Tibial nerve (tissue), 4 donors: ENCODE measurements at places on chromosomes 4 and X. TPM values are rescaled to one million over a fixed set of nuclear protein-coding genes. Genes with fewer than 3 reads are reported as not detected.
A peak's percentile ranks its signal among the peaks of the same experiment; 100 is the strongest.

DNA sequence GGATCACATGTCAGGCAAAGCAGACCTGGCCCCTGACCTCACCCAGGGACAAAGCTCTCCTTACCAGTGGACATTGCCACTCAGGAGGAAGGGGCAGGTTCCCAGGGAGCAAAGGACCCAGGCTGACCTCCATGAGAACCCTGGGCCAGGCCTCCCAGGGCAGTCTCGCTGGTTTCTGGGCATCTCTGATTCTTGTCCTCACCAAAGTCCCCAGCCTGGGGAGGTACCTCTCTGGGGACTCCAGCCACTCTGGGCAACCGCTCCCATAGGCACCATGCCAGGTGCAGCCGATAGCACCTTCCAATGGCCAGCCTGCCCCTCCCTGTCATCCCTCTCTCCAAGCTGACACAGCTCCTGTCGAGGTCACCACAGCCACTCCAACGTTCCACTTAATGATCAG, 7.9 kb downstream of the EVC2 start:
- no peak for DNase-seq

DNA sequence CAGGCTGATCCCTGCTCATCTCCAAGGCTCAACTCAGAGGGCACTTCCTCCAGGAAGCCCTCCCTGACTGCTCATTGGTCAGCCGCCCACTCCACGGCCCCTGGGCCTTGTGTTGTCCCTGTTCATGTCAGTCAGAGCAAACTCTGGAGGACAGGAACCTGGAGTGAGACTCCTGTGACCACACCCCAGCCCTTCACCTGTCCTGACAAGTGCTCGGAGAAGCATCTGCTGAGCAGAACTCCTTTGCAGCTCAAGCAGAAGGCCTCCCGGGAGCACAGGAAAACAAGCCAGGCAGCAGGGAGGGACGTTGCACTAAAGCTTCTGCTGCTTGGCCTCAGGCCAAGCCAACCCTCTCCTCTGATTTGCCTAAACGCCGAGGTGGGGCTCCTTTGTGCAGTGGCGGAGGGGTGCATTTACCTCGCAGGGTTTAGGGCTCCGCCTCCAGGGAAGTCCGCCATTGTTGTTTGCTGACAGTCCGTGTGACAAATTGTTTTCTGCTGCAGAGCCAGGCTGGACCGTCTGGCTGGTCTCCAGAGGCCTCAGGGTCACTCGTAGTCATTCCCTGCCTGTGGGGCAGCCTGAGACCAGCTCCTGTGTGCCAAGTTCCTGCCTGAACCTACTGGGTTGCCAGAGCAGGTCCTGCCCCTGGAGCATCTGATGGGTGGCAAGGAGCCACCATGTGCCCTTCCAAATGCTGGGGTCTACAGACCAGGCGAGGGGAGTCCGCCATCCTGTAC, 61.8 kb downstream of the C4orf50 start:
- DNase-seq, result no peak

DNA sequence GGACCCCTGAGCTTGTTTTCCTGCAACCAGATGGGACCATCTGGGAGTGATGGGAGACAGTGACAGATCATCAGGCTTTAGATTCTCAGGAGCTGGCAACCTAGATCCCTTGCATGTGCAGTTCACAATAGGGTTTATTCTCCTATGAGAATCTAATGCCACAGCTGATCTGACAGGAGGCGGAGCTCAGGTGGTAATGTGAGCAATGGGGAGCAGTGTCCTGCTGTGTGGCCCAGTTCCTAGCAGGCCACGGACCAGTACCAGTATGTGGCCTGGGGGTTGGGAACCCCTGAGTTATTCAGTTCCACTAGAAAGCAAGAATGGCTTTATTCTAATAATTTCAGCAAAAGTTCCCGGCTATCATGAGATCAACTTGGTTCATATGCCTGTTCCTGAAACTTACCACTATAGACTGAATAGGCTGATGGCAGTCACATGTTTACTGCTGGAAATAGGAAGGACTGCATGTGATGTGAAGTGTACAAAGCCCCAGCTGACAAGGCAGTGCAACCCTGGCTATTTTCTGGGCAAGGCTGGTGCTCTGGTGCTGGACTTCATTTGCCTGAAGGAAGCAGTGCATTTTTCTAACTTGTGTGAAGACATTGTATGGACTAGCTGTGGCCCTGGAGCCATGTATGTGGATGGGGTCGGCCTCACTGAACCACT, 107.2 kb downstream of the SPRY1 start:
- DNase-seq, result no peak

- no peak for DNase-seq
Observed at GRCh38 chr4:112515198-112516065, 548 bp downstream of the NEUROG2 start.

DNA sequence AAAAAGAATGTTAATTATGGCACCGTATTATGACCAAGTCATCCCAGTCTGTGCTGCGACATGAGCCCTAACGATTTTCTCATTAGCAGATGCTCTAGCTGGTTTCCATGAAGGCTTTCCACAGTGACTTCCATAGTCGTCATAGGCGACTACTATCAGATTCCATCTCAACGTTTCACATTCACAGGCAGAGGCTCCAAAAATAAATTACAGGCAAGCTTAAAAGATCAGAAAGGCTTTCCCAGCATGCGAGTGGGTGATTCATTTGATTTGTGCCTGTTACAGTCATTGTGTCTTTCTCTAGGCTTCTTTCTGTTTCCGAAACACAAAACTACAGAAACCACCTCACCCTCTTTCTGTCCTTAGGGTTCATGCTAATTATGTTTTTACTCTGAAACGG, 43.2 kb downstream of the PALLD start:
- no peak for DNase-seq

DNA sequence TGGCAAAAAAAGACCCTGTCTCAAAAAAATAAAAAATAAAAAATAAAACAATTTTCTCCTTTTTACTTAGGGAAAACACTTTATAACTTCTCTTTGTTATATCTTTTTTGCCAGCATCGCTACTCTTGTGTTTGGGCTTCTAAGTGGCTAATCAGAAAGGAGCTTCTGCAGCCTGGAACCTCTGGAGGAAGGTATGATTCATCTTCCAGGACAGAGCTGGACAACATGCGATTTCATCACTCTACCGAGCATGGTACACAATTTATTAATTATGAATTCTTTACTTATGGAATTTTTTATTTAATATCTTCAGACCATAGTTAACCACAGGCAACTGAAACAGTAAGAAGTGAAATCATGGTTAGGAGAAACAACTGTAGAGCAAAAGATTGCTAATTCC, 1254.3 kb upstream of the AGA start:
- DNase-seq, result no peak

GRCh38 chr4:90030953-90031352, 96.2 kb upstream of the CCSER1 start:
- no peak for DNase-seq

DNA sequence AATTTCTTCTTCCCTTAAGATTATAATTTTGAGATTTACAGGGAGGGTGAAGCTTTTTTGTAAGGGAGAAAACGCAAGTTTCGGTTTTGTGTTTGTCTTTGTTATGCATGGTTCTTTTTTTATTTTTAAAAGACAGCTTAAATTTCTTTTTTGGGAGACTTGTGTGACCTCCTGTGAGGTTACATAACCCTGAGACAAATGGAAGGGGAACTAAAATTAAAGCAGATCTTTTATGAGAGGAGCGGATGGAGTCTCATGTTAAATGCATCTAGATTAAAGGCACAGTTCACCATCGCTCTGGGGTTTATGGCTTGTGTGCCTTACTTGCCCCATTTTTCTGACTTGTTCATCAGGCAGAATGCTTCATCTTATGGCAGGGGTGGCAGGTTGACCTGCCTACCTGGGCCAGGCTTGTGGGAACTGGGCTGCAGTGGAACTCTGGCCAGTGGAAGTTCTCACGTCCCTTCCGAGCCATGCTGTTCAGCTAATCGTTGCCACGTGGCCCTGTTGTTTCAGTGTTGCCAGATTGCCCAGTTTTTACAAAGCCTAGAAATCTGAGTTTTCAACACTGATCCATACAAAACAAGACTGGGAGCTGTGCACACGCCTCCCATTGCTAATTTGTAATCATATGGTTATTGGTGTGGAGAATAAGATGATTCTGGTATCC, 291.8 kb downstream of the ARHGAP10 start:
- DNase-seq, result no peak

DNA sequence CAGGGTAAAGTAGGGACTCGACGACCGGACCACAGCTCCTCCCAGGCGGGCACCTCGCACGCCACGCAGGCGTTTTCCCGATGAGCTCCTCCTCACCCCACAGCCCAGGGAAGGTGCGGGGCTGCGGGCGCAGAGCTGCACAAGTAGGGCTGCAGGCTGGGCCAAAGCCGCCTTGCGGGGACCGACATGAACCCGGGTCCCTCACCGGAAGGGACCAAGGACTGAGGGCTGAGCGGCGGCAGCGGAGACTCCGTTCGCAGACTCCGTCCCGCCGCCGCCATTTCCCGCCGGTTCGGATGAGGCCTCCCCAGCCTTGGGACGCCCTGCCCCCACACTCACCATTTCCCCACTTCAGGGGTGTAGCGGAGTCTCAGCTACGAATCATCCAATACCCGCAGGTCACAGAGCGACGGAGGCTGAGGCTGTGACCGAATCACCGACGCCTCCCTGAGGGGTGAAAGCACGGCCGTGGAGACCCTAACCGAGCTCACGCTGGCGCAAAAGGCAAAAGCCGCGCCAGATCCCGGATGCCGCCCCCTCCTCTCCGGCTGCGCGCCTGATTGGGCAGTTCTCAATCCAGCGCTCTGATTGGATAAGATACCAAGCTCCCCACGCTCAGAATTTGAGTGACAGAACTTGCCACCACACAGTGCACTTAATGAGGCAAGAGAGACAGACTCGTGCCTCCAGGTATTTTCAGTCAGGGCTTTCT, at the start of gene ZNF732:
TSS of gene ZNF732 (minus strand) at position 506 of the 712 bp plus-strand sequence. CDS start at position 342, 164 bp downstream.
- no peak for DNase-seq

DNA sequence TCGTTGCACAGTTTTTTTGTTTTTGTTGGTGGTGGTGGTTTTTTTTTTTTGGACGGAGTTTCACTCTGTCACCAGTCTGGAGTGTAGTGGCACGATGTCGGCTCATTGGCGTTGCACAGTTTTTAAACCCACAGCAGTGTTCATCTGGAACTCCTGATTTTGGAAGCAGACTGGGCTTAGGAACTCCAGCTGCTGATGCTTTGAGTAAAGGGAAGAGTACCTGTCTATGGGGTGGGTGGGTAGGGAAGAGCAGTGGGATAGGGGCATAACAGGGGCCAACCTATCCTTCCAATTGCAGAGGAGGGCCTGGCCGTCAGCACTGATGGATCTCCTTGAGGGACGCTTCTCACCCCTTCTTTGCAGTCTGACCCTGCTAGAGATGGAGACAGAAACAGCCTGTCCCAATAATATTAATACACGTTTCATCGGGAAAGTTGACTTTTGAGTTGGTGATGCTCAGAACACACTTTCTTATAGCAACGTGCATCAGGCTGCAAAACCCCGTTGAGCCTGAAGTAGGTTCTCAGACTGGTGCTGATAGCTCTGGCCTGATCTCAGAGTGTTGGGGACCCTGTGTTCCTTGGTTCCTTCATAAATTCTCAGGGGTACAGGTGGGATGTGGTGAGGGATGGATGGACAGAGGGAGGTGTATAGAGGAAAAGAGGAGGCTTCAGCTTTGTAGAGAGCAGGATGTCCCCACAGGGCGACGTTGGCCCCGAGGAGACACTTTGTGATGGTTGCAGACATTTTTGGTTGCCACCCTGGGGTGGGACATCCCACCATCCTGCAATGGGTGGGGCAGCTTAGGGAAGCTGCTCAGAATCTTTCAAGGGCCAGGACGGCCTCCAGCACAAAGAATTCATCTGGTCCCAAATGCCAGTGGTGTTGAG, 2.3 kb downstream of the CD99 start:
- DNase-seq, result no peak

DNA sequence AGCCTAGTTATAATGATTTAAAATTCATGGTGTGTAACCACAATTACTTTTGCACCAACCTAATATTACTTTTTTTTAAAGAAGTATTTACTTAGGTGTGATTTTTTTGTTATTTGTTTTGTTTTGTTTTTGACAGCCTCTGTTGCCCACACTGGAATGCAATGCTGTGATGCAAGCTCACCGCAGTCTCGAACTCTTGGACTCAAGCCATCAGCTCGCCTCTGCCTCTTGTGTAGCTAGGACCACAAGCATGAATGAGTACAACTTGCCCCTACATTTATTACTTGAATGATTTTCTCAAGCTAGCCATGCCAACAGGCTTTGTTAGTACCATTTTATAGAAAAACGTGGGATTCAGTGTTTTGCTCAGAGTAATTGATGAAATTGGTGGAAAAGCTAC, 488.8 kb upstream of the CPEB2 start:
- no peak for DNase-seq

GRCh38 chrX:150507251-150507856, 61.1 kb upstream of the MTM1 start:
- no peak for DNase-seq

DNA sequence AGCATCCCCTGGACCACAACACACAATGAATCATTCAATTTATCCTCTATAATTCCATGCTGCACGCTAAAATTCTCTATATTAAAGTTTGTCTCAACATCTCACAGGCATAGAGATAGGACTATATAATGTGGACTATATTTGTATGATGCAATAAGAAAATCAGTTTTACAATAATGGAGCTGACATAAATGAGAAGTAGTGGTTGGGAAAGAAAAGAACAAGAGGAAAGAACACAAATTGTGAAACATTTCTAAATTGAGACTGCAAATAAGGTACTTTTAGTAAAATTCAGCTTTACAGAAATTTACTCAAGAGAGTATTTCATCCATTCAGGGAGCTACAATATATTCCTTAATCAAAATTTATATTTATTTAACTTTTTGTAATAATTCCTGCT, 120.4 kb downstream of the ARAP2 start:
- DNase-seq, result no peak

- no peak for DNase-seq
Observed at GRCh38 chr4:168019921-168020320, 72.4 kb upstream of the ANXA10 start.

GRCh38 chr4:1072830-1073446, 40.4 kb downstream of the RNF212 start:
- peak; percentile 45 for DNase-seq

- no peak for DNase-seq
Observed at GRCh38 chr4:64756016-64756415, 346.8 kb upstream of the TECRL start.

GRCh38 chr4:153931804-153932203, 142.9 kb upstream of the SFRP2 start:
- DNase-seq, result no peak

GRCh38 chr4:77917075-77917474, 54.4 kb downstream of the MRPL1 start:
- DNase-seq, result no peak

- no peak for DNase-seq
Observed at GRCh38 chr4:1367936-1368289, 20.9 kb downstream of the UVSSA start.

Gene SYTL4
- 32.9 TPM for total RNA-seq

Gene ZCCHC12
- not detected for total RNA-seq

Gene HDX
- total RNA-seq, result 6.6 TPM

Gene CXCL1
- not detected for total RNA-seq

Gene PAGE2B
- total RNA-seq, result not detected

Gene FOXP3
- 0.42 TPM for total RNA-seq

Gene APLN
- 0.21 TPM for total RNA-seq
